Stimulated activated CD4-positive, alpha-beta T cell treated with anti-CD3 and anti-CD28 coated beads, Interleukin-12 subunit alpha, Interleukin-12 subunit beta, amount 100 ng/mL, for 24 hours (primary cell): ENCODE measurements at places on chromosomes 5 and 9.

GRCh38 chr9:135926402-135927194 lies 19.3 kb upstream of the CAMSAP1 start:
- peak; percentile 60 for DNase-seq

- no peak for DNase-seq
Measured at GRCh38 chr5:111194053-111194452, 30.1 kb upstream of the CAMK4 start.

DNA sequence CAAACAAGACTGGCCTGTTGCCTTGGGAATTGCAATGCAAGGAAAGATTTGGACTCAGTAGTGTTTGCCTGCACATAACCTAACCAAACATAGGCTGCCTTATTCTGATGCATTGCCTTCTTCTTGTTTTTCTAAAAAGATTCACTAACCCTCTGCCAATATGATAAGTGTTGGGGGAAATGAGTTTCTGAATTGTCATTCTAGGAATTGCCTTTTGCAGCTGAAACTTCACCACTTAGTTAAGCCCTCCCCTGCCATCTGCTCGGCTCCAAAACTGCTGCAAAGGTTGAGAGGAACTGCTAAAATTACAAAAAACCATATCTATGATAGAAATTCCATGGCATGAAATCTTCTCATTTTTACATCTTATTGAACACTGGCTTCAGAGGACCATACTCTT lies 41.6 kb upstream of the SPATA31D4 start:
- DNase-seq, result no peak

GRCh38 chr9:70574151-70574837 lies 159.8 kb upstream of the KLF9 start:
- DNase-seq, result no peak

DNA sequence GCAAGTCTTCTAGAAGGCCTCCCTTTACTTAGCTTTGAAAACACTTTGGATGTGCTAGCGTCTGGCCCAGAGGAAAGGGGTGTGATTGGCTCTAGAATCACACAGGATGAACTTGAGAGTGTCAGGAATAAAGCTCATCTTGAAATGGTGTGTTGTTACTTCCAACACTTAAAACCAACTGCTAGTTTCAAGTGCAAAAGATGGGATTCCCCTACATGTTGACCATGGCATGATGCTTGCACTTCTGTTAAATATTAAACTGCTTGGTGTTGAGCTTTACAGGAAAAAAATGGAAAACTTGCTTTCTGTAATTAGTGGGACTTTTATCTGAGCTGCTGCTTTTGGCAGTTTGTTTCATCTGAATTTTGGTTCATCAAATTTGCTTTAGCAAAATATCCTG lies 261.1 kb downstream of the MED10 start:
- no peak for DNase-seq

- DNase-seq, result no peak
Measured at GRCh38 chr5:176185133-176185733, 53.0 kb upstream of the SIMC1 start.

GRCh38 chr5:80987078-80987766 lies 27.1 kb downstream of the RASGRF2 start:
- no peak for DNase-seq

DNA sequence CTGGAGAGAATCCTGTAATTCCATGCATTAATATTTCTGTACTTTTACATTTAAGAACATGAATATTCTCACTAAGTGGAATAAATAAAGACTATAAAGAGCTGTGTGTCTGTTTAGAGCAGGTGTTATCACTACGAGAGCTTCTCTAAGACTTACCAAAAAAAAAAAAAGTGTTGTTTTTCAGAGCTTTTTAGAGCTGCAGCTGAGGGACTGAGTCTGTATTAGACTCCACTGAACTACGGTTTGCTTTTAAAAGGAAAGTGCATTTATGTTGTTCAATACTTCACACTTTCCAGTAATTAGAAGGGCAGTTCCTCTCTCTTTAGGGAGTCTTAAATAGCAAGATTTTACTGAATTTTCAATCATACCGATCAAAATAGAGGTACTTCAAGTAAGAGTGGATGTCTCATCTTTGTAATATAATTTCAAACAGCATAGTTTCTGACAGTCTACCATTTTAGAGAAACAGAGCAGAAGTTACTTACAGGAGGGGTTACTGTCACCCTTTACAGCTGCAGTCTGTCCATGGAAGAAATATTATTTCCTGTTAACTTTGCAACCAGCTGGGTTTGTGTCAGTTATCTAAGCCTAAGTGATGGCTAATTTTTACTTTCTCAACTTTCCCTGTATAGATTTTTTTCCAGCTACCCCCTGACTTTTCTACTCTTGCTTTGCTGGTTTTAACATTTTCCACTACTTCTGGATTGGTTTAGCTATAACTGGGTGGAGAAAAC lies 2.4 kb downstream of the SYK start:
- no peak for DNase-seq

GRCh38 chr5:7317751-7318150 lies 78.2 kb upstream of the ADCY2 start:
- DNase-seq, result no peak

DNA sequence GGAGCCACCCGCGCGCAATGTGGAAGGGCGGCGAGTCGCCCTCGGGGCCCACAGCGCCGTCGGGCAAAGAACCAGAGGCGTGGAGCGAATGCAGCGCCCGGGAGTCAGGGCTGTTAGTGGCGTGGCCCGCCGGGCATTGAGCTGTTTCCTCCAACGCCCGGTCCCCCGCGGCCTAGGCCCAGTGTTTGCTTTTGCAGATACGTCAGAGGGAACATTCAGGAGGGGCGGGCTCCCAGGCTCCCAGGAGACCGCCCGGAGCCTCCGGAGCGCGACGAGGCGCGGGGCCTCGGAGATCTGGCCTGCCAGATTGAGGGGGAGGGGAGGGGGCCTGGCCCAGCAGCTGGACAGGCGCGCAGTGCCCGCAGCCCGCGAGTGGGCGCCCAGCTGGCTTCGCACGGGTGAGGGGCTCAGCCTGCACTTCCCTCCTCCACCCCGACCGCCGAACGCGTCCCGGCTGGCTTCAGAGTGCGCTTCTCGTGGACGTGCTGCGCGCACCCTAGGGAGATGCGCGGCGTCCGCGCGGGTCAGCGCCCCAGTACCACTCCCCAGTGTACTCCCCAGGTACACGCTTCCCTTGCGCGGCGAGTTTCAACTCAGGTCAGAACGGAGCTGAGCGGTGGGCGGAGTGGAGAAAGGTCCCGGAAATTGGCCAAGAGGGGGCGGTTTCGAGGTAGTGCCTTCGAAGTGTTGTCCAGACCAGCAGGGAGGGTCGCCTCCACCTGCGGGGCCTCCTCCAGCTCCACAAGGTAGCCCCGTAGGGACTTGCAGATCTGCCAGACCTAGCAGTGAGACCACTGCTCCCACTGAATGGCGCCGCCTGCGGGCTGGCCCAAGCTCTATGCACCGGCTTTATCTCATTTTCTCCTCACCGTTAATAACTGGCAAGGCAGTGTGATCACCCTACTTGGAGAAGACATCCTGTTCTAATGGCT lies 130.4 kb downstream of the TMEM174 start:
- no peak for DNase-seq

- no peak for DNase-seq
Measured at GRCh38 chr9:26975728-26976707, 19.8 kb downstream of the IFT74 start.

DNA sequence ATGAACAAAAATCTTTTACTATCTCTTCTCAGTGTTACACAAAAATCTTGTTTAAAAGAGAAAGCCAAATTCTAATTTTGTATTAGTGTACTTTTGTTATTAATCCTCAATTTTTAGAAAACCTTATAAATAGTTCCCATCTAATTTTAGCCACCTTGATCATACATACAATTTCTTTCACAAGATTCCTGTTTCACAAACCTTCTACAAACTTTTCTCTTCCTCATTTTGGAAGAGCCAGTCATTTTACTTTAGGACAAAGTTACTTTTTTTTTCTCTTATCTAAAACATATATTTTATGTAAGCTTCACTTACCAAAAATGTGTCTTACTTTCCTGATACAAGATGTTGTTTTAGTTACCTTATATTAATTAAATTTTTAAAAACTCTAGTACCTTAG lies 161.3 kb downstream of the YIPF5 start:
- no peak for DNase-seq

DNA sequence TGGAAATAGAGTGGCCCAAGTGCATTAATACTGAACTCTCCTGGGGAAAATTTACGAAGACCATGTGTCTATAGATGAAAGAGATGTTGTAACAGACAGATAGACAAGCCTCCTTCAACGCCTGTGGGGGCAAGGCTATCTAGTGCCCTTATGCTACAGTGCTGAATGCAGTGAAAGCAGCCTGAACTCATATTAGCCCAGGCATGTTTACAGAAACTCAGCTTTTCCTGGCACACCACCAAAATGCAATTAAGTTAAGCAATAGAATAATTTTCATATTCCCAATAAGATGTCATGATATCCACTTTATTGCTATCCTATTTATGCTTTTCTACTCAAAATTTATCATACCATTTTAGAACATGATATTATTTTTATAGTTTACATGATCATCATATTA lies 277.0 kb downstream of the DIRAS2 start:
- no peak for DNase-seq

GRCh38 chr9:5008202-5008601 lies 23.1 kb downstream of the JAK2 start:
- no peak for DNase-seq

DNA sequence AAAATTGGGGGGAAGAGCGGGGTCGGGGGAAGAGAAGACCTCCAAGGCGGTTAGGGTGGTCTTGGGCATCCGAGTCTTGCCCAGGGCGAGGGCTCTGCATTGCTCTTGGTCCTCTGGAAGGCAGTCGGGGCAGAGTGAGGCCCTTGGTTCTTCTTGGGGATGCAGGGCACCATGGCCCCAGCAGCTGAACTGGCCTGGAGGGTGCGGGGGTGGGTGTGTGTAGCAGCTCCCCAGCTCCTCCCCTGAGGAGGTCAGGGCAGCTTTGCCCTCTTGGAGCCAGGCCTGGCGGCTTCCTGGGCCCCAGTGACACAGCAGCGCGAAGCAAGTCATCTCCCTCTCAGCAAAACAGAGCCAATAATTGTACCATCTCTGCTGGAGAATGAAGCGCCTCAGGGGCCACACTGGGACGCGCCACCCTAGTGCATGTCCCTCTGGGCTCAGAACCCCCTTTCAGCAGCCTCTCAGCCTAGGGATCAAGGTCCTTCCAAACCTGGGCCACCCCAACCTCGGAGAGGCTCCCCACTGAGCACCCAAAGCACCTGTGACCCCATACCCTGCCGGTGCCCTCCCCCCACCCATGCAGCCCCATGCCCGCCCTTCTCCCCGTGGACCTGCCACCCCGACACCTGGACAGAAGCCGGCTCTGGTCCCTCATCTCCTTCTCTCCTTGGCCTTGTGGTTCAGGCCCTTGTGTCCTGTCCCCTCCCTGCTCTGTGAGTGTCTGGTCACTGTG lies 10.4 kb upstream of the RXRA start:
- no peak for DNase-seq

- DNase-seq, result no peak
Measured at GRCh38 chr9:120688758-120689157, 25.5 kb downstream of the MEGF9 start.

DNA sequence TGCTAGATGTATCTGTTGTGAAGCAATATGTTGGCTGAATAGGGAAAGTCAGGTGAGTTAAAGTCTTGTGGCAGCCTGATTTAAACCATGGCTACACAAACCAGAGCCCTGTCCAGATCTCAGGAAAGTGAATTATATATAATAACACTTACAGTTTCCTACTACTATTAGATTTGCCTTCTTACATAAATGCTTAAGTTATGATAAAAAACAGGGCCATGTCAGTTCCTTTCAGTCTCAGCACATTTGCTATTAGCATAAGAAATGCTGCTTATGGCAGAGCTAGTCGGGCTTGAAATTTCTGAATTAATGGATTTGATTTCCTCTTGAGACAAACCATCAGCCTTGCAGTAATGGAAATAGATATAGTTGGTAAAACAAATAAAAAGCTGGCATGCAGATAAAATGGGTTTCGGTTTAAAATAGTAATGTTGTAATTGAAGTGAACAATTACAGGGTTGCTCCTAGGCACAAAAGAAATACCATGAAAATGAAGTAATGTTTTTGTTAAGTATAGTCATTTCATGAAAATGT lies 664.2 kb upstream of the ZNF608 start:
- DNase-seq, result no peak

DNA sequence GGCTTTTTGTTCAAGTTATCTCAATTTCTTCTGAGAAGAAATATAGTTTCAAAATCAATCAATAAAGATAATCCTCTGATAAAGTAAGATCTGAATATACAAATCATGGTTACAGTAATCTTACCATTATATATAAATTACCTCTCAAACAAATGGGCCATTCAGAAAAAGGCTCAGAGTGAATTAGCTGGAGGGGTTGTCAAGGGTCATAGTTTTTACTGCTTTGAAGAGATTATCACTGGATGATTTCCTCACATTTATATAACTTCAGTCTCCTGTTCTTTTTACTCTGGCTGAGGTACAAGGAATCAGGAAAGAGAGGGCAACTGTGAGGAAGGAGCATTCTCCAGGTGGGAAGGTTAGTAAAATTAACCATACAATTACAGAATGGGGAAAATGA lies 148.6 kb upstream of the ELL2 start:
- DNase-seq, result no peak

GRCh38 chr9:105062222-105062855 lies 134.4 kb upstream of the ABCA1 start:
- DNase-seq, result no peak

- DNase-seq, result no peak
Measured at GRCh38 chr5:165360784-165361542, 1855.5 kb downstream of the MAT2B start.

DNA sequence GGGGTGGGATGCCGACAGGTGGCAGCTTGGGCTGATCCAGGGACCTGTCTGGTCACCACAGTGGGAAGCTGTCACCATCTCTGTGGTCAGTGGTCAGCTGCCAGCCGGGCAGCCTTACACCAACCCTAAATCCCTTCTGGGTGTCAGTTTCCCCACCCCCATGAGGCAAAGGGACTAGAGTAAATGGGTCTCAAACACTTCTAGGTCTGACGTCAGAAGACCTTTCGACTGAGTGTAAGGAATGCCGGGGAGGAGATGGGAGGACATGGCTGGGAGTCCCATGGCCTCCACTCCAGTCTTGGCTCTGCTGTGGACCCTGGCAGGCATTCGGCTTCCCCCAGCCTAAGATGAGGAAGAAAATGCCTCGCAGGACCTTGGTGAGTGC lies 40.3 kb upstream of the SLC25A51 start:
- DNase-seq, result no peak

- DNase-seq, result no peak
Measured at GRCh38 chr9:119801311-119801710, 432.1 kb upstream of the BRINP1 start.

GRCh38 chr5:6317116-6317798 lies 61.1 kb downstream of the MED10 start:
- DNase-seq, result no peak

GRCh38 chr5:140966293-140967225 lies at the start of gene PCDHAC2:
Gene PCDHAC2 (plus strand): TSS chr5:140966476. CDS start chr5:140966767, 291 bp downstream.
- no peak for DNase-seq

- no peak for DNase-seq
Measured at GRCh38 chr9:134981829-134982228, 64.1 kb upstream of the FCN1 start.

GRCh38 chr9:31394015-31394473 lies 990.4 kb upstream of the ACO1 start:
- no peak for DNase-seq

- no peak for DNase-seq
Measured at GRCh38 chr5:130289132-130290088, 385.1 kb downstream of the CHSY3 start.
